ENCODE measurements at places on chromosomes 12 and 14.

- no peak for DNase-seq
These were observed 64.1 kb upstream of the OTX2 start for GRCh38 chr14:56874375-56874774.

DNA sequence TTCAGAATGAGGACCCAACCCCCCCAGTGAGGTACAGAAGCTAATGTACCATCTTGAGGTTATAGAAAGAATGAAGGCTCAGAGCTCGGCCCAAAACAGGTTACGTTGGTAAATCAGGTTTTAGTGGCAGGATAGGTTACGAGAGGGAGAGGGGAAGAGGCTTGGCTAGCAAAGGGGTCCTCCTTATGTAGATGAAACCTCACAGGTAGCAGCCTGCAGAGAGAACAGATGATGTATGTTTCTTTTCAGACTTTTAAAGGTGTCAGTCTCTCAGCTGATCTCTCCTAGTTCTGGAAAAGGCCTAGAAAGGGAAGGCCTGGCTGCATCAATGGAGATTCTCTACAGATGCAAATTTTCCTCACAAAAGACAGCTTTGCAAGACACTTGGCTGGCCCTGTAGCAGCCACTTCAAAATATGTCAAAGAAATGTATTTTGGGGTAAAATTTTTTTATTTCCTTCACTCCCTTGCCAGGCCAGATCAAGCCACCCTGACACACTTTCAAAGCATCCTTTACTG lies 71.7 kb upstream of the CPSF6 start:
- no peak for DNase-seq

DNA sequence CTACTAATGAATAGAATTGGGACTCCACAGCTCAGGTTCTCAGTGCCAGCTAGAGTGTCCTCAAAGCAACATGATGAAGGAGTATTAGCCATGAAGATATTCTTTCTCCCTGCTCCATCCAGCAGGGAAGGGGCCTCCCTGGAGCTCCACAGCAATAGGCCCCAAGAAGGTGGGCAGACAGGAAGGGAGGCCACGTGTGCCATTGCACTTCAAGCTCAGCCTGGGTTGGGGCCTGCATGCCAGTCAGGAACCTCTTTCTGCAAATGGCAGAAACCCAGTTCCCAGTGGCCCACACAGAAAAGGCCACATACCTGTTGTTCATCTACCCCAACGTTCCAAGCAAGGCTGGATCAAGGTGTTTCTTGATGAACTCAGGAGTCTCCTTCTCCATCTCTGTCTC lies 357.5 kb upstream of the SFSWAP start:
- DNase-seq = no peak

GRCh38 chr12:105200385-105200784 lies 35.6 kb downstream of the APPL2 start:
- no peak for DNase-seq

GRCh38 chr12:70485704-70486103 lies 119.6 kb downstream of the KCNMB4 start:
- DNase-seq = no peak

Data from skin of body (tissue), 3 donors.